A549 treated with ZK216348 at 1 μM for 4 hours (cell line): ENCODE measurements at places on chromosomes 1 and 21. TPM values are rescaled to one million over a fixed set of nuclear protein-coding genes. Genes with fewer than 3 reads are reported as not detected.

RASAL2 gene
- 13.8 to 23.8 TPM (median 17.7 TPM) in 5 replicates for total RNA-seq

TLCD4 gene
- total RNA-seq, result 2.9 to 13.1 TPM (median 9.3 TPM) in 5 replicates

SESN2 gene
- total RNA-seq, result 5.7 to 9.8 TPM (median 7.5 TPM) in 5 replicates

DUSP23 gene
- 39.6 to 76.2 TPM (median 74.2 TPM) in 5 replicates for total RNA-seq

IFI44L gene
- 0.02 to 0.05 TPM in 2 of 5 replicates, not detected in the others for total RNA-seq

FAM163A gene
- total RNA-seq, result not detected in 5 replicates

SELL gene
- 0.19 to 0.45 TPM (median 0.22 TPM) in 4 of 5 replicates, not detected in the other for total RNA-seq

SH2D2A gene
- 3.0 to 5.3 TPM (median 4.0 TPM) in 5 replicates for total RNA-seq

SSBP3 gene
- total RNA-seq, result 7.0 to 9.0 TPM (median 8.1 TPM) in 5 replicates

RAB25 gene
- total RNA-seq, result 0.29 to 0.62 TPM (median 0.38 TPM) in 3 of 5 replicates, not detected in the others

RIPPLY3 gene
- 0.43 to 0.71 TPM (median 0.53 TPM) in 5 replicates for total RNA-seq

MYOG gene
- total RNA-seq, result not detected in 5 replicates

HSF2BP gene
- total RNA-seq, result 1.5 to 2.5 TPM (median 2.1 TPM) in 5 replicates

HEYL gene
- 2.8 to 3.9 TPM (median 3.5 TPM) in 5 replicates for total RNA-seq

MYBPH gene
- total RNA-seq, result not detected in 5 replicates

AVPR1B gene
- not detected in 5 replicates for total RNA-seq

PLPPR5 gene
- total RNA-seq, result not detected in 5 replicates

PTPN14 gene
- total RNA-seq, result 6.4 to 13.4 TPM (median 10.0 TPM) in 5 replicates

DIO1 gene
- not detected in 5 replicates for total RNA-seq

PRDM2 gene
- 8.0 to 10.7 TPM (median 9.2 TPM) in 5 replicates for total RNA-seq

AADACL3 gene
- not detected in 5 replicates for total RNA-seq

LORICRIN gene
- total RNA-seq, result not detected in 5 replicates

DDAH1 gene
- total RNA-seq, result 4.4 to 8.5 TPM (median 8.0 TPM) in 5 replicates

C1orf226 gene
- 0.42 to 0.91 TPM (median 0.75 TPM) in 5 replicates for total RNA-seq

A3GALT2 gene
- total RNA-seq, result not detected in 5 replicates

KCNA2 gene
- 0.02 to 0.18 TPM (median 0.05 TPM) in 3 of 5 replicates, not detected in the others for total RNA-seq

DDR2 gene
- 0.31 to 0.68 TPM (median 0.47 TPM) in 5 replicates for total RNA-seq

OR2AK2 gene
- not detected in 5 replicates for total RNA-seq

PGLYRP4 gene
- total RNA-seq, result not detected in 5 replicates

KRTAP19-3 gene
- total RNA-seq, result not detected in 5 replicates

HAPLN2 gene
- 0.11 to 0.43 TPM (median 0.20 TPM) in 3 of 5 replicates, not detected in the others for total RNA-seq

PODN gene
- total RNA-seq, result not detected in 5 replicates

SLC25A34 gene
- 0.12 to 0.48 TPM (median 0.28 TPM) in 5 replicates for total RNA-seq

CFAP141 gene
- not detected in 5 replicates for total RNA-seq

KRTAP21-2 gene
- not detected in 5 replicates for total RNA-seq

PGLYRP3 gene
- total RNA-seq, result not detected in 5 replicates

POMGNT1 gene
- total RNA-seq, result 33.2 to 47.2 TPM (median 44.9 TPM) in 5 replicates

MAN1C1 gene
- 0.09 to 0.63 TPM (median 0.34 TPM) in 5 replicates for total RNA-seq

OR10J1 gene
- total RNA-seq, result not detected in 5 replicates

ANKRD35 gene
- not detected in 5 replicates for total RNA-seq

LEMD1 gene
- total RNA-seq, result not detected in 5 replicates

SDHC gene
- total RNA-seq, result 236 to 252 TPM (median 244 TPM) in 5 replicates

WNT2B gene
- 0.08 to 0.29 TPM (median 0.22 TPM) in 5 replicates for total RNA-seq

SERTAD4 gene
- total RNA-seq, result 0.59 to 2.1 TPM (median 0.84 TPM) in 5 replicates

CNN3 gene
- 49.5 to 85.0 TPM (median 54.4 TPM) in 5 replicates for total RNA-seq

TTC22 gene
- not detected in 5 replicates for total RNA-seq

TCEA3 gene
- 0.42 to 0.72 TPM (median 0.46 TPM) in 4 of 5 replicates, not detected in the other for total RNA-seq

MUL1 gene
- total RNA-seq, result 29.8 to 44.9 TPM (median 41.9 TPM) in 5 replicates

PDC gene
- not detected in 5 replicates for total RNA-seq

ZNF648 gene
- total RNA-seq, result not detected in 5 replicates

SPRR2E gene
- total RNA-seq, result not detected in 5 replicates

MYOC gene
- 0.06 TPM in 1 of 5 replicates, not detected in the others for total RNA-seq
